NCI-H1930 (cell line): ENCODE measurements at places on chromosomes 2 and 18.
A peak's percentile ranks its signal among the peaks of the same experiment; 100 is the strongest.

GRCh38 chr18:41150316-41150715 lies 804.7 kb upstream of the PIK3C3 start:
- peak; percentile 10 for DNase-seq

DNA sequence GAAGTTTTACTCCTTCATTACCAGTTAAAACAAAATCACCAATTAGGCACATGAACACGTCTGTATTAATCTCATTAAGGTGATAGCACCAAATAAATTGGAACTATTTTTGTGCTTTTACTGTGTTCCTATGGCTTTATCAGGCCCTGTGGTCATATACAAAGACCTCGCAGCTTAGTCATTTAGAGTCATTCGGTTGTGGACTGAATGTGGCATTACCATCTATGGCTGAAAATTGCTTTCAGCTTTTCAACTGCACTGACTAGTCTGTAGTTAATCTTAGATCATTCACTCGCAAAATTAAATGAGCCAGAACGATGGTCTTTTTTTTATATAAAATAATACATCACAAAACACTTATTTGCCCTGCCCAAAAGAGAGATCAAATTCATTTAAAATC lies 601.7 kb downstream of the NR4A2 start:
- no peak for DNase-seq

DNA sequence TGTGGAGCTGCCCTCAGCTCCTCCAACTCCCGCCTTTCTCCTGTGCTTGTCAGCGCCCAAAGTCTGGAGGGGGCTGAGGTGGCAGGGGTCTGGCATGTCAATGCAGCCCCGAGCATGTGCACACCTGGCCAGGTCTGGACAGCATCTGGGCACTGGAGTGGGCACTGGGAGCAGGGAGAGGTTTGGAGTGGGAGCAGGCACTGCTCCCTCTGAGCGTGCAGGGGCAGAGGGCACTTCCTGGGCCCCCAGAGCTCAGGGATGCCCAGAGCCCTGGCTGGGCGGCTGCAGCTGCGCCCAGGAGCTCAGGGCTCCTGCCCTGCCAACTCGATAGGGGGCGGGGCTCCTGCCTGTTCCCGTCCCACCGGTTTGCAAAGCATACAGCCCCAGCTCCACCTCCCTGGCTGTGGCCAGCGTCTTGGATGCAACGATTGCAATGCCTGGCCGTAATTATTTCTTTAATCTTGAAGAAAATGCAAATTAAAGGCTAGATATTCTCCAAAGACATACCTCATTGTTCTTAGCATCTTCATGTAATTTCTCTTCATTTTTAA lies 57.4 kb upstream of the LDAH start:
- no peak for DNase-seq

GRCh38 chr2:233094614-233095013 lies 34.5 kb downstream of the INPP5D start:
- DNase-seq = no peak

DNA sequence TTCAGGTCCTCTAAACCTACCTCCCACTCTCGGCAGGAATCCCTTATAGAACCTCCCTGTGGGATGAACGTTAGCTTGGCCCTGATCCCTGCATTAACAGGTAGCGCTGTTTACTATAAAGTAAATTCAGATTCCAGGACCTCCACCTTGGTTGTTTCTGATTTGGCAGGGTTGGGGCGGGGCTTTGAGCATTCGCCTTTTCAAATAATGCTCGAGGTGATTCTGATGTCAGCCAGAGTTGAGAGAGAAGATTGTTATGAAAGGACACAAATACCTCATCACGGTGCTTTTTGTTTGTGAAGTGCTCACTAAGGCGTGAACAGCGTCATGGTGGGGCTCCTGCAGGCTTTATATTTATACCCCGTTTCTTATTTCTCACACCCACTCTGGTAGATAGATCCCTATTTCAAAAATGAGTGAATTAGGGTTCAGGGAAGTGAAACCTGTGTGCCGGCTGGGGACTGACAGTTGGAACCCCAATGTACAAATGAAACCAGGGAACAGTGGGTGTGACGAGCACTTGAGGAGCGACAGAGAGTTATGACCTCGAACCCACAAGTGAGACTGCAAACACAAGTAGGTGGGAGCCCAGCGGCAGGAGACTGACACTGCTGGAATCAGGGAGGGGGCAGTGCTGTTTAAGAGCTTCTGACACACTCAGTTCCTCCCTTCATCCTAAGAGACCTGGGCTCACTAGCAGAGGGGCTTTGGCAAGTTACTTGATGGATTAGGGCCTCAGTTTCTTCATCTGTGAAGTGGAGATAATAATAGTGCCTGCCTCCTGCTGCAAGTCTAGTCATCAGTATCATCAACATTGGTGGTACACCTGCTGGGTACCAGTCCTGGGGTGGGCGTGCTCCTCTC lies 14.2 kb upstream of the CXCR4 start:
- DNase-seq = no peak

- DNase-seq = no peak
Observed at GRCh38 chr2:239390546-239391285, 10.1 kb downstream of the HDAC4 start.

- DNase-seq = no peak
Observed at GRCh38 chr18:59140302-59140885, 710 bp downstream of the SEC11C start.

- DNase-seq = no peak
Observed at GRCh38 chr18:69885841-69886531, 61.7 kb downstream of the CD226 start.

- DNase-seq = no peak
Observed at GRCh38 chr2:46843316-46843715, 72.3 kb downstream of the MCFD2 start.
